ENCODE measurements at places on chromosomes 2 and 18.

DNA sequence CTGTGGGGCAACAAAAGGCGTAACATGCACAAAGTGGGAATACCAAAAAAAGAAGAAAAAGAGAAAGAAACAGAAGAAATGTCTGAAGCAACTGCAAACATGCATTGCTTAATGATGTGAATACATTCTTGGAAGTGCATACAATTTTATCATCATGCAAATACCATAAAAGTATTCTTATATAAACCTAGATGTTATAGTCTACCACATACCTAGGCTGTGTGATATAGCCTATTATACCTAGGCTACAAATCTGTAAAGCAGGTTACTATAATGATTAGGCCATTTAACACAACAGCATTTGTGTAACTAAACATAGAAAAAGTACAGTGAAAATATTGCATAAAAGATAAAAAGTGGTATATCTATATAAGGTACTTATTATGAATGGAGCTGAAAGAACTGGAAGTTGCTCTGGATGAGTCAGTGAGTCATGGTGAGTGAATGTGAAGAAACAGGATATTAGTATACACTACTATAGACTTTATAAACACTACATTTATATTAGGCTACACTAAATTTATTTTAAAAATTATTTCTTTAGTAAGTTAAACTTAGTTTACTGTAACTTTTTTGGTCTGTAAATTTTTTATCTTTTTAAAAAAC lies 319.4 kb upstream of the KCNH7 start:
- DNase-seq = peak; percentile 37

DNA sequence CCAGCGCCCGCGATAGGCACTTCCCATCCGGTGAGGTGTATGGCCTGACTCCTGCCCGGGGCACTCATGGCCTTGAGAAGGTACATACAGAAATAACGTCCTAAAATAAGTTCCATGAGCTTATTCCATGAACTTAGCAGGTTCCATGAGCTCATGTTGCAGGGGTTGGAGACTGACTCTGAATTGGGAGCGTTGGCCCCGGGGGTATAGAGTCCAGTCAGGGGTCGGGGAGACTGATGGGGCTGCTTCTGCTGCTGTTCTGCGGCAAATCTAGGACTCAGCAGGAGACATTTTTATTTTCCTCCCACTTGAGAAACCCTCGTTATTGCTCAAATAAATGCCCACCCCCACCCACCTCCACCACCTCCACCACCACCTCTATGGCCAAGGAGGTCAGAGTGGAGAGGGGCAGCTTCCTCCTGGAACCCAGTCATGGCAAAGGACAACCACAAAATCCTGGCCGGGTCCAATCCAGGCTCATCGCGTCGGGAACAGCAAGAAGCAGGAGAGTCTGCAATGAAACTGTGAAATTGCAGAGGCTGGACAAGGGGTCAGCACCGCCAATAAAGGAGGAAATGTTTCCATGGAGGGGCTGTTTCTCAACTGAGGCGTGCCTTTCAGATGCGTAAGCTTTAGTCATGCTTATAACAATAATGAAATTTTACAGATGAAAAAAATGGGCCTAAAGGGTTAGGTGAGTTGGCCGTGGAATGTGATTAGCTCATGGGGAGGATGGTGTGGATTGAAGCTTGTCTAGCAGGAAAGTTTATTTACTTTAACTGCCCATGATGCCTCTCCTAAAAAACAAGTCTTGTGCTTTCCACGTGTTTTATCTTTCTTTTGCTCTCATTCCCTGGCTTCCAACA lies 136.6 kb upstream of the ALKAL2 start:
- peak; percentile 94 for DNase-seq

DNA sequence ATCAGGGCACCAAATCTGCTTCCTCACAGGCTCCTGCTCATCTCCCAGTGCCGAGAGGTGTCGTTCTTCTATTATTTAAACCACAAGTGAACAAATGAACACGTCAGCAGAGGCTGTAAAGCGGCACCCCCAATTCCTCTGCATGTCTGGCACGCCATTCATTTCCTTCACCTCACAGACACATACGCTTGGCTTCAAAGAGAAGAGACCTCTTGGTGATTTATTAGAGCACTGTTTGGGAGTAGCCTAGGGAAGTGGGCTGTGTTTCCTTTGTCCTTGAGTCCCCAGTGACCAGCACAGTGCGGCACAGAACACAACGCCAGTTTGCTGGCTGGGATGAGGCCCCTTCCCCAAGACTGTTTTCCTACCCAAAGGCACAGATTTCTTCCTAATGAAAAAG lies 184.3 kb upstream of the REV1 start:
- no peak for DNase-seq

GRCh38 chr18:50061876-50062517 lies 132.9 kb downstream of the MYO5B start:
- no peak for DNase-seq

GRCh38 chr2:190318514-190318913 lies 1.1 kb downstream of the HIBCH start:
- DNase-seq = no peak

DNA sequence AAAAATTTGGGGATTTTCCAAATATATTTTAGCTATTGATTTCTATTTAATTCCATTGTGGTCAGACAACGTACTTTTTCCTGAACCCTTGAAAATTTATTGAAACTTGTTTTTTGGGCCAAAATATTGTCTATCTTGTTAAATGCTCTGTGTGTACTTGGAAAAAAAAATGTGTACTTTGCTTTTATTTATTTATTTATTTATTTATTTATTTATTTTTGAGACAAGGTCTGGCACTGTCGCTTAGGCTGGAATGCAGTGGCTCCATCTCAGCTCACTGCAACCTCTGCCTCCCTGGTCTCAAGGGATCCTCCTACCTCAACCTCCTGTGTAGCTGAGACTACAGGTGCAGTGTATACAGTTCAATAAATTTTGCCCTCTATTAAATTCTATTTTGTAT lies 94.6 kb downstream of the TGIF1 start:
- DNase-seq = no peak

Data from RWPE1 (cell line).